ENCODE measurements at places on chromosomes 7 and 10.

GRCh38 chr10:132385389-132385667, 11.7 kb upstream of the PWWP2B start:
- no peak for DNase-seq

GRCh38 chr7:5539013-5539411, 115.4 kb upstream of the TNRC18 start:
- DNase-seq: no peak

DNA sequence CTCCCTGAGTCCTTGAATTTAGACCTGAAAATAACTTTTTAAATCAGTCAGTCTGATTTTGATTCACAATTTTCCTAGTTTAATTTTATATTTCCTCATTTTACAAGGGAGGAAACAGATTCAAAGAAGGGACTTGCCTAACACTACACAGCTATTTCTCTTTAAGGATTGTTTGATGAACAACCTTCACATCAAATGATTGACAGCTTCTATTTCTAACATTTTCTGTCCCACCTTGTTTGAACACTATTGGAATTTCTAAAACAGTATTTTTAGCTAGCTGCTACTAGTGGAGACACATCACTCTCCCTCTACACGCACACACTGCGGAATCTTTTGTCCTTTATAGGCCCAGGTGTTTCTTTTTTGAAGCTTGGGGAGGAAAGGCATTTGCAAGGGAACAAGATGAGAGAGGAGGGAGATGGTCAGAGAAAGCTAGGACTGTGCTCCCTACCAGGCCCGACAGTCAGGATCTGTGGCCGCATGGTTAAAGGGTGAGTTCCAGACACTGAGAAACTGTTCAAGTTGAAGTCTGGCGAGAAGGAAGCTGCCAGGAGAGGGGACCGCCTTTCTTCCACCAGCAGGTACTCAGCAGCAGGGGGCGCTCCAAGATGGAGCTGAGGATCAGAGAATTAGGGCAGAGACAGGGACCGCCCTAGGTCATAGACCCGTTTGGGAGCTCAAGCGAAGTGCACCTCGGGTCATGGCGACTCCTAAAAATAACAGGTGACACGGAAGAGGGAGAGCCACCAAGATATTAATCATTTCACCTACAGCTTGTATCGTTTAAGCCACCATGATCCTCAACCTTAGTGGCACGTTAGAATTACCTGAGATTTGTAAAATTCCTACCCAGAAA, 49.7 kb downstream of the DNAJC12 start:
- peak; percentile 87 for DNase-seq

DNA sequence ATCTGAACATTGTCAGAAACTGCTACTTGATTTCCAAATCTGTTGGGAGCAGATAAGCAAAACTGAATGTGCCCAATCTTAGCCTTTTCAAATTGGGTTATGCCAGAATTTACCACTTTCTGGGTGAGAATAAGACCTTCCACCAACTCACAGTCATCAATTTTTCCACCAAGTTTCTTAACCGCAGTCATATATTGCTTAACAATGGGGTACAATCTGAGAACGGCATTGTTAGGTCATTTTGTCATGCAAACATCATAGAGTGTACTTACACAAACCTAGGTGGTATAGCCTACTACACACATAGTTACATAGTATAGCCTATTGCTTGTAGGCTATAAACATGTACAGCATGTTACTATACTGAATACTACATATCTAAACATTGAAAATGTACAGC, 16.0 kb downstream of the MRPS33 start:
- DNase-seq: no peak

DNA sequence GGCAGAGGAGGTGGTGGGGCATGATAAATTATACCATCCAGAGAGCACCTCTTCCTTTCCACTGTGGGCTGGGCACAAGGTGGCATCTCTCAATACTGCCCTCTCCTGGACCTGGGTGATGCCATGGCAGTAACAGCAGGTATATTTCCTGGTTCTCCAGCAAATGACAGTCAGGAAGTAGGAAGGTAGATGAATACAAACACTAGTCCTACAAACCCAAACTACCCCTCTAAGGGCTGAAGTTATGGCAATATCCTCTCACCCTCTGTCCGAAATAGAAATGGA, 1004.9 kb downstream of the KCNMA1 start:
- peak; percentile 5 for DNase-seq

Measured in stimulated activated CD4-positive, alpha-beta T cell treated with anti-CD3 and anti-CD28 coated beads, Interleukin-15, amount 100 ng/mL, for 24 hours (primary cell).